ENCODE measurements at places on chromosomes 5 and 9.

DNA sequence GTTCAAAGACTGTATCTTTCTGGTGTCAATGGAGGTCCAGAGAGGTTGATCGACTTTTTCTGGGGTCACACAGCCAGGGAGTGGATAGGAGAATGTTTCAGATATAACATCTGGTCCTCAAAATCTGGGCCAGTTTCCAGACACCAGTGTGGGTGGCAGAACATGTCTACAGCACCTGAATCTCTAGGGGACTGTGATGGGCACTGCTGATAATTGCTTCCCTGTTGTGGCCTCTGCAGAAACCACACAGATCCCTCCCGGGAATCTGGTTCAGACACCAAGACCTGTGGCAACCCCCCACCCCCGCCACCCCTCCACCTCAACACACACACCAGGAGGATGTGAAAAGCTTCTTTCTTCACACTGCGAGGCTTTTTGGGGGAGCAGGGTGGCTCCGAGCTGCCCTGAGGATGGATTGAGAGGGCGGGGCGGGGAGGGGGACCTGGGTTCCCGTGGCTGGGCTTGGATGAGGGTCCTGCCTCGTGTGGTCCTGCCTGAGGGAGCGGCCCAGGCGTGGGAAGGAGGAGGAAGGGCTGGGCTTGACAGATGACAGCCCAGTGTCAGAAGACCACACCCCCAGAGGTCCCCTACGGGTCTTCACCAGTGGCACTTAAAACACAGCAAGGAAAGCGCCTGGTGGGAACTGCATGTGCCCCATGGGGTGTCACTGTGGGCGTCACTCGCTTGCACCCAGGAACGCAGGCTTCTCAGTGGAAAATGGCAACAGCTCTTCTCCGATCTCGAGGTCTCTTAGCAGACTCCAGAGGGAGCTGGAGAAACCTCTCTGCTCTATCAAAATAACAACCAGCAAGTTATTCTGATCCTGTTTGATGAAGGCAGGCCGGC is 55.2 kb downstream of the TRIP13 start:
- DNase-seq = no peak

DNA sequence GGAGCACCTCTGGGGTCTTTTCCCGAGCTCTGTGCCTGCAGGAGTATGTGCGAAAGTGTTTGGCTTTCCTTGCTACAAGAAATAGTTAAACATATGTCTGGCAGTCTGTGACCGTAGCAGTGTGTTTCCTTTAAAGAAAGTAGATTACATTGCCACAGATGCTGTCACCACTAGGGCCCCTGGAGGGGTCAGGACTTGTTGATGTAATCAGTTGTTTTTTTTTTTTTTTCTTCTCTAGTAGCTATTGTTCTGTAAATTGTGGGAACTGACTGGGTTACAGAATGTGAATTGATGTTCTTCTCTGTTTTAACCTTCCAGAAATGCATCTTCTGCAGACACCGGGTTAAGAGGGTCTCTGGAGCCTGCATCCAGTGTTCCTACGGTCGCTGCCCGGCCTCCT is 345.6 kb downstream of the KDM4C start:
- no peak for DNase-seq

DNA sequence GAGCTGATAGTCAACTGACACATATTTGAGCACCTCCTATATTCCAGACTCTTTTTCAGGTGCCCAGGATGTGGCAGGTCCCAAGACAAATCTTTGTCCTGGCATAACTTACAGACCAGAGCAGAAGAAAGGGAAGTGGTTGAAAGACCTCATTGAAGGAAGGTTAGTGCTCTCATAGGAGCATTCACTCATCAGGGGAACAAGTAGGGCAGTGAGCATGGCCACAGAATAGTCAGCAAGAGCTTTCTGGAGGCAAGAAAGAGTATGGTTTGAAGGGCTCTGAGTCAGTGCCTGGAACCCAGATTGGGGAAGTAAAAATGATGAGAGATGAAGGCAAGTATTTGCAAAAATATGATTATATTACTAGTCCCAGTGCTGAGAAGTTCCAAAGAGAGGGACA is 25.0 kb upstream of the ERMP1 start:
- no peak for DNase-seq

DNA sequence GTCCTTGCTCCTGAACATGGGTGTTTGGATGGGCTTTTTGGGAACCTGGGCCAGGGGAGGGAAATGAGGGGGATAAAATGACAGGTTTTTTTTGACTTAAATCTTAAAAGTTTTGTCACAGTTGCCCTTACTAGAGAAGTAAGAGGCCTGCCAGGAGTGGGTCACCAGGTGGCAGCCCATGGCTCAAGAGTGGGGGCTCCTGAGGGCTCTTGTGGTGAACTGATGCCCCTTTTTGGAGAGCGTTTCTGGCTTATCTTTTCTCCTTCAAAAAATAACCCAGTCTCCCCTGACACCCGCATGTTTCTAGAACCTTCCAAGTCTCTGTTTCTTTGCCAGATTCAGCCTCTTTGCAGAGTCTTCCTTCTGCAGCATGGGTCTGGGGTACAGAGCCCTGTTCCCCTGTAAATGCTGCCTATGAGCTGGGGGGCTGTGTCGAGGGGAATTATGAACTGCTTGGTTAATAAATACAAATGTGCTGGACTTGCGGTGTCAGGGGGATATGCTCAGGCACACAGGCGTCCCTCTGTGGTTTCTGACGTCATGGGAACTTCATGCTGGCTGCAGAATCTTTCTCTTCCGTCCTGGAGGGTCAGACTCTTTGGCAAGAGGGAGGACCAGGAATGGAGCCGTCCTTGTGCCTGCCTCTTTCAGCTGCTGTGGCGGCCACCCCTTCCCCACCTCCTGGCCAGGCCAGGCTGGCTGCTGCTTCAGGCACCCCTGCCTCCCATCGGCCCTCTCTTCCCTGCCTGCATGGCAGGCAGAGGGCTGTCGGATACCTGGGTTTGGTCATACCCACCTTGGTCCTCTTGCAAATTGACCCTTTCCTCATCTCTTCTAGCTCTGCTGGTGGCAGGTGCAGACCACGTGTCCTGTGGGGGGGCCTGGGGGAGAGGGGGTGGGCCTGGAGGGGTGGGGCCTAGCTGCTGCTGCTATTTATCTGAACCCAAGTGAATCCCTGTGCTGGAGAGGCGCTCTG is 30.1 kb downstream of the PTPA start:
- DNase-seq = peak; percentile 76

DNA sequence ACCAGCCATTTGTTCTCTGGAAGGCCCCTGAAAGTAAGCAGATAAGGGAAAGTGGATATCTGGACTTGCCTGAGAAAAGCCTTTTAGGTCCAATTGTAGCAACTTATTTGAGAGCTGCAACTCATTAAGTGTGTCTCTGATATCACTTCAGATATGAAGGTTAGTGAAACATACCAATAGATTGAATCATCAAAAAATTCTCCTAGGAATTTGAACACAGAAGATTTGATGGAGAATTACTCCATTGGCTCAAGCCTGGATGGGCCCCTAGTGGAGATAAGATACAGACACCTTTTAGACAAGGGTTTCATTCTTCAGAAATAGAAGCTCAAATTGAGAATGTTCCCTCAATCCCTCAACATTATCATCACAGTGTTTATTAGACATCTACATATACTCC is 356.7 kb downstream of the NDUFS4 start:
- DNase-seq = no peak

GRCh38 chr5:42059291-42059690 is 134.2 kb downstream of the FBXO4 start:
- DNase-seq = no peak

- DNase-seq = no peak
These were observed 158.5 kb downstream of the RGS3 start for GRCh38 chr9:113621980-113622379.

GRCh38 chr9:35236692-35237091 is 74.9 kb downstream of the UNC13B start:
- no peak for DNase-seq

- DNase-seq = no peak
These were observed 184.3 kb downstream of the DAB2IP start for GRCh38 chr9:121835587-121836365.

DNA sequence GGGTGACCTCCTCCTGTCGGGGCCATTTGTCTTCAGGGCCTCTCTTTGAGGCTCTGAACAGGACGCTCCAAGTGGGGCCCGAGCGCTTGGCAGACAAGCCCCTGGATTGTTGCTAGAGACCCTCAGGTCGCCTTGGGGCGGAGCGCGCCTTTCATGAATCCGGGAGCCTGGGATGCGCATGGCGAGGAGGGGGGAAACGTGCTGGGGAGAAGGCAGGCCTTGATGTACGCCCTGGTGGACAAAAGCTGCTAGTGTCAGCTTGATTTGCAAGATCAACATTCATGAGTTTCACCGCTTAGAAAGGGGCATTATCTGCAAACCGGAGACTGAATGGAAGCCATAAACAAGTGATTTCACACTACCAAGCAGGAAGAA is 226.3 kb downstream of the SMARCA2 start:
- DNase-seq = no peak

Measured in SW480 (cell line).